ENCODE measurements at places on chromosomes 7 and 10. TPM values are rescaled to one million over a fixed set of nuclear protein-coding genes. Genes with fewer than 3 reads are reported as not detected.

DNA sequence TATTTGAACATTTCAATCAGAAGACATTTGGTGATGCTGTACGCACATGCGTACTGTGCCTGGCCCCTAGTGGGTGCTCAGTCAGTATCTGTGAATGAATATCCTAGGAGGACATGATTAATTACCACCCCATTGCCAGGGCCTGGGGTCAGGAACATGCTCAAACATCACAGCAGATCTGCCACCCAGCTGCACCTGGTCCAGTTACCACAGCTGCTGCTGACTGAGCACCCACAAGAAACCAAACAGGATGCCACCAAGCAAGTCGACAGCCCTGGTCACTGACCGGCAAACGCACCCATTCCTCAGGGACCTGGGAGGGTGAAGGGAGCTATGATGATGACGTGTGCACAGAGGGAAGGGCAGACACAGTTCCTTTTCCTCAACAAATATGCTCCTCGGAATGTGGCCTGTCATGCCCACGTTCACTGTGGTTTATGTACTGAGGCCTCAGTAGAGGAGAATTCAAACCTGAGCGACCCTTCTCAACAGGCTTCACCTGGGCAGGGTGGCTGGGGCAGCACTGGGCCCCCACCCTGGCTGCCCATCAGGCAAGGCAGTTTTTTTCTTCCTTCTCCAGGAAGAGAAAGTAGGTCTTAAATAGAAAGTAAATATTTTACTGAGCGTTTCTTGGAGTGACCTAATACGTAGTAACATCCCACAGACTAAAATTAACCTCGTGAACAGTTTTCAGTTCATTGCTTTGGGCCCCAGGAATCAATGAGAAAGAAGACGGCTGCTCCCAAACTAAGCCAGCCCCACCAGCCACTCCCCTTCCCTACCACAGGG, 13.4 kb downstream of the CTBP2 start:
- no peak overlapping the region for H3K4me3 ChIP-seq
- DNase-seq = no peak
- H3K27me3 ChIP-seq = no peaks in the 10 kb centered on the region

DNA sequence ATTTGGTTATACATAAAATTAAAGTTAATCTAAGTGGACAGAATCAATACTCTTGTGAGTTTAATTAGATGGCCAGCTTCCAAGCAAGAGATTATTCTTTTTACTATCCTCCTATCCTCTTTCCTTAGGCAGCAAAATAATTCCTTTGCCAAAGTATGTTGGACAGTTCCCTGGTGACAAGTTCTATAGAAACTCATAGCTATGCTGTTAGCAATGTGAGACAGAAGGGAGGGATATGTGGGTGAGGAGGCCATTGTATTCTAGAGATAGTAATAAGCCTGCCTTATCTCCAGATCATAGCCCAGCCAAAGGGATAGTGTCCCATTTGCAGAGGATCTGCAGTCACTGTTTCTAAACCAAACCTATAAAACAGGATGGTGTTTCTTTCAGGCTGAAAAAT, 181.6 kb upstream of the HDAC9 start:
- H3K4me3 ChIP-seq = no peak overlapping the region
- no peak for DNase-seq
- H3K27me3 ChIP-seq = no peaks in the 10 kb centered on the region

- H3K4me1 ChIP-seq = peaks cover 34% of the 10 kb centered on the region
- H3K4me3 ChIP-seq = no peak overlapping the region
- no peaks in the 10 kb centered on the region for H3K27me3 ChIP-seq
- H3K36me3 ChIP-seq = peaks cover 94% of the 10 kb centered on the region
- H3K27ac ChIP-seq = peak overlapping the region; percentile 40
Measured at GRCh38 chr7:6026011-6026819, 5.0 kb upstream of the ANKRD61 start.

GRCh38 chr10:123718544-123719060, 52.4 kb downstream of the GPR26 start:
- H3K27me3 ChIP-seq = no peaks in the 10 kb centered on the region
- no peak overlapping the region for H3K4me3 ChIP-seq

DNA sequence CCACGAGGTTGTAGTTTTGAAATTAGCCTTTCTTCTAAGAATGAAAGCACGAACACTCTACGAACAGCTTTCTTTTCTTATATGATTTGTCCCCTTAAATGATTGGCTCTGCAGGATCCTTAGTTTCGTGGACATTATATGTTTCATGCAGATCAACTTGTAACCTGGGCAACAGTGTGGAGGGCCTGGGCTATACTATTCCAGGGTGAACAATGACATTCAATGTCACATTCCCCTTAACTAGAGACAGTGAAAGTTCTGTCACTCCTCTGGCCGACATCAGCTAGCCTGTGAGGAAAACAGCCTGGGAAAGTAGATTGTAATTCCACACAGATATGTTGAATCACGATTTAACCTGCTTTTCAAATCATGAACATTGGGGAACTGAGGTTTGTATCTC, 23.4 kb downstream of the TAS2R16 start:
- H3K27ac ChIP-seq = no peak overlapping the region
- DNase-seq = no peak
- H3K4me3 ChIP-seq = no peak overlapping the region
- H3K4me1 ChIP-seq = no peaks in the 10 kb centered on the region
- no peaks in the 10 kb centered on the region for H3K27me3 ChIP-seq

GRCh38 chr7:148447221-148447849, 143.2 kb upstream of the C7orf33 start:
- no peak overlapping the region for H3K27ac ChIP-seq
- H3K4me1 ChIP-seq = peaks cover 8% of the 10 kb centered on the region
- DNase-seq = no peak
- no peaks in the 10 kb centered on the region for H3K36me3 ChIP-seq

DNA sequence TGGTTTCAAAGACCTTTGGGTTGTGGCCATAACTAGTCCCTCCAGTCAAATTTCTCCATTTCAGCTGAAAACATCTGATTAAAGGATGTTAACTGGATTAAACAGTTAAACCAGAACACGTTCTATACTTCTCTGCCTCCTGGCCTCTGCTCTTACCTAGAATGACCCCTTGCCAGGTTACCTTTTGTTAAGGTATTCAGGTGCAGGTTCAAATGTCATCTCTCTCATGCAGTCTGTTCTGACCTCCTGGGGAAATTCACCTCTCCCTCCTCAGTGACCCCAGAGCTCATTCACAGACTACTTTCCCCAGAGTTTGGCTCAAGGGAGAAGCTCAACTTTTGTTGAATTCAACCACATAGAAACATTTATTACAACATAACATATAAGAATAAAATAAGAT, 67.8 kb downstream of the RELN start:
- peaks cover 3% of the 10 kb centered on the region for H3K36me3 ChIP-seq
- H3K27ac ChIP-seq = no peak overlapping the region
- no peak overlapping the region for H3K4me3 ChIP-seq
- peaks cover 32% of the 10 kb centered on the region for H3K4me1 ChIP-seq

- no peaks in the 10 kb centered on the region for H3K36me3 ChIP-seq
- H3K27me3 ChIP-seq = no peaks in the 10 kb centered on the region
- DNase-seq = no peak
- H3K4me1 ChIP-seq = no peaks in the 10 kb centered on the region
- H3K27ac ChIP-seq = no peak overlapping the region
- no peak overlapping the region for H3K4me3 ChIP-seq
Measured at GRCh38 chr10:126808103-126808502, 97.1 kb upstream of the DOCK1 start.

GRCh38 chr10:114550756-114551635, 107.1 kb downstream of the ABLIM1 start:
- no peaks in the 10 kb centered on the region for H3K36me3 ChIP-seq
- no peaks in the 10 kb centered on the region for H3K27me3 ChIP-seq
- DNase-seq = peak; percentile 5
- no peaks in the 10 kb centered on the region for H3K4me1 ChIP-seq
- H3K27ac ChIP-seq = no peak overlapping the region

DNA sequence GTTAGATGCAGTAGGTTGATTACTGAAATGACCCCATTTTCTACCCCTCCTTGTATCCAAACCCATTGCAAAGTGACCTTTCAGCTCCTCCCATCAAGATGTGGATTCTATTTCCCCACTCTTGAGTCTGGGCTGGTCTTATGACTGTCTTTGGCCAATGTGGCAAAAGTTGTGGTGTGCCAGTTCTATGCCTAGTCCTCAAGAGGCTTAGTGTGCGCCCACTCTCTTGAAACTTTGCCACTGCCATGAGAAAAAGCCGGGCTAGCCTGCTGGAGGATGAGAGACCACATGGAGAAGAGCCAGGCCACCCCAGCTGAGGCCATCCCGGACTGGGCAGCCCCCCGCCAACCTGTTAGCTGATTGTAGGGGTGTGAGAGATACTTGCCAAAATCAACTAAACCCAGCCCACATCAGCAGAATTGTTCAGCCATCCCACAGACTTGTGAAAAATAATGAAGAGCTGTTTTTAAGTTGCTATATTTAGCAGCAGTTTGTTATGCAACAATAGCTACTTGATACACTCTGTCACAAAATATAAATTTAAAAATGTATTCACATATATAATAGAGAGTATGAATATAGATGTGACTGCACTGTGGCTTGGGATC, 131.0 kb upstream of the PALS2 start:
- DNase-seq = no peak
- H3K27ac ChIP-seq = no peak overlapping the region
- H3K36me3 ChIP-seq = no peaks in the 10 kb centered on the region
- H3K27me3 ChIP-seq = peaks cover 5% of the 10 kb centered on the region

- no peaks in the 10 kb centered on the region for H3K36me3 ChIP-seq
- H3K27me3 ChIP-seq = peaks cover 36% of the 10 kb centered on the region
- no peak for DNase-seq
- no peaks in the 10 kb centered on the region for H3K4me1 ChIP-seq
Measured at GRCh38 chr10:1196656-1197055, 140.5 kb downstream of the WDR37 start.

The TMEM254 gene
- total RNA-seq = 2.3 TPM

The CNPY1 gene
- not detected for total RNA-seq

The RHEB gene
- total RNA-seq = 156 TPM

The FGF8 gene
- total RNA-seq = 0.29 TPM

The DDX50 gene
- total RNA-seq = 54.4 TPM

The FBXO24 gene
- total RNA-seq = 0.95 TPM

The VSTM2A gene
- not detected for total RNA-seq

The UCN3 gene
- not detected for total RNA-seq

The STEAP2 gene
- 0.02 TPM for total RNA-seq

The GATA3 gene
- total RNA-seq = 0.24 TPM

The AZGP1 gene
- total RNA-seq = 0.53 TPM

Data from K562 (cell line).